Trophoblast cell (in vitro differentiated cells and primary cell): ENCODE measurements at places on chromosomes 1 and 21.

DNA sequence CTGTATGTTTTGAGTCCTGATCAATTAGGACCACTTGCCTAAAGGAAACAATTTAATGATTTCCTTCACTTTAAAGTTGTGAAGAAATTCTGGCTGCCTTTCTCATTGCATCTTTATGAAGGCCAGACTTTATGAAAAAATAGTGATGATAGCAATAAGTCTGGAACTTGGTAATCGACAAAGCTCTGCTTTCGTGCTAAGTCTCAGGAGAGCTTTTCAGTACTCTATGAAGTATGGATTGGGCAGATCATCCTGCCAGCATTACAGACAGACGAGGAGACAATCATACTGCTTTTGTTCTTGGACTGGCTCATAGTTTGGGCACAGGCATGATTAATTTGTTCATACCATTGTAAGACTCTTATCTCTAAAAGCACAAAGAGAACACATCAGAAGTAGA is 45.5 kb upstream of the KCNJ15 start:
- no peak for DNase-seq

- no peak for DNase-seq
Measured at GRCh38 chr1:207401578-207401977, 52.5 kb upstream of the CR2 start.

- DNase-seq: no peak
Measured at GRCh38 chr1:54259546-54260140, 59.7 kb downstream of the MRPL37 start.

- DNase-seq: no peak
Measured at GRCh38 chr1:3717715-3718601, 34.3 kb upstream of the CCDC27 start.

GRCh38 chr1:161497961-161498360 is 7.3 kb upstream of the FCGR2A start:
- DNase-seq: no peak

- no peak for DNase-seq
Measured at GRCh38 chr1:30520476-30520875, 202.9 kb downstream of the MATN1 start.

GRCh38 chr21:36773117-36773516 is 74.2 kb downstream of the SIM2 start:
- DNase-seq: no peak

DNA sequence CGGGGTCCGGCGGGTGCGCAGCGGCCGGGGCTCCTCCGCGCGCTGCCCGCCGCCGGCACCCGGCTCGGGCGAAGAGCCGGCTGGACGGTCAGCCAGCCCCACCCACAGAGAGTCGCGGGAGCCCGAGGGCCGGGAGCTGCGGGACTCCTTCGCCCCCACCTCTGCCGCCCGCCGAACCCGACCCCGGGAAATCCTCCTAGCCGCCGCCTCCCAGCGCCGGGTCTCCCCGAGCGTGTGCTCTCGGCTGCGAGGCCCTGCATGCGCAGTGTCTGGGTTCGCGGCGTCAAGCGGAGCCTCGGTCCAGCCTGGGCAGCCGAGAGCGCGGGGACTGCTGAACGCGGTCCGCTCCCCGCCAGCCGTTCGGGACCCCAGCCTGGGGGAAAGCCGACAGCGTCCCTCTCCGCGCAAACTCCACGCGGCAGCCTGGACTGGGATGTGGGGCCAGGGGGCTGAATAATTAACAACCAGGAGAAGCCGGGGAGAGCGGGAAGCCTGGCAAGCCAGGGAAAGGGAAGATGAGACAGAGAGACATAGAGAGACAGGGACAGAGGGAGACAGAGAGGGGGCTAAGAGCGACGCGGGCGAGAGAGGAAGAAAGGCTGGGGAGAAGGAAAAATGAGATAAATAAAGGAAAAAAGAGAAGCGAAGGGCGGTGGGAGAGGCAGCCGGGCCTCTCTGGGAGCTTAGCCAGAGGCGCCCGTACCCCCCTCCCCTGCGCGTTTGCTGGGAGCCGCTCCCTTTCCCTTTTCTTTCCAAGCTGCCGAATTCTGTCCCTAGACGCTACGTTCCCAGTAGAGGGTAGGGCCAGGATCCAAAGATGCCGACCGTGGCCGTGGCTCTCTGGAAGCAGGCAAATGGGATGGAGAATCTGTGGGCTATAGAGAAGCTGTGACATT is 64.2 kb downstream of the MEF2D start:
- peak; percentile 25 for DNase-seq

GRCh38 chr1:35642471-35642955 is 1.2 kb upstream of the PSMB2 start:
- no peak for DNase-seq

DNA sequence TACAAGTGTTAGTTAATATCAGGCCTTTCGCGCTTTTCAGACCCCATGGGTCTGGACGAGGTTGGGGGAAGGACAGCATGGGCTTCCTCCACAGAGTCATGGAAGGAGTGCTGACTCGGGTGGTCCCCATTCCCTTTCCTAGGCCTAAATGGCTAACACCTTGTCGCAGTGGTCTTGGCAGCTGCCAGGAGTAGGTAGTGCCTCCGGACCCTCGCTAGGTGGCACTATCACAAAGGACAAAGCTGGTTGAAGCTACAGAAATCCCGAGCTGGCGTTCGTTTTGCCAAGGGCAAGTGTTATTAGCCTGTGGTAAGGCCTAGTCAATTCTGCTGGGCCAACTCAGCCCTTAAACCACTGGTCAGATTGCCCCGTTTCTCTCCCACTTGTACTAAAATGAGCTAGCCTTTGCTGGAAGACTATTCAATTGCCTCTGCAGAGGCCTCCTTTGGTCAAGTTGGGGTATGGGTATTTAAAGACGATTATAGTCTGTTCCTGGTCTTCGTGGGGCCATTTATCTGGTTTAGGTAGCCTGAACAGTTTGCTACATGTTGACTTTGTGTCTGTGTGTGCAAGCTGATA is 1.1 kb upstream of the UBE2Q1 start:
- peak; percentile 89 for DNase-seq
